ENCODE measurements at places on chromosomes 7 and 10.
A peak's percentile ranks its signal among the peaks of the same experiment; 100 is the strongest.

DNA sequence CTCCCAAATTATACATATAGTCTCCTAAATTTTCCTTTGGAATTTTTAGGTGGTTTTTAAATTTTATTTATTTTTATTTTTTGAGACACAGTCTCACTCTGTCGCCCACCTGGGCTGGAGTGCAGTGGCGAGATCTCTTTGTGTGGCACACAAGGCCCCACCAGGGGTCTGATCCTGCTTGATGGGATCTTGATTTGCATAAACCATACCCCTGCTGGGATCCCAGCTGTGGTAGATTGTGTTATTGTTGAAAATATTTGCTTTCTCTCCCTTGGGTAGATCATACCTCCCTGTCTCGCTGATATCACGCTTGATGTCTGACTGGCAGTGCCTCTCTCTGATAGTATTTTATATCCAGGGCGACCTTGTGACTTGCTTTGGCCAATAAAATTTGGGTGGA, 5.6 kb upstream of the MUC3A start:
- DNase-seq = no peak

DNA sequence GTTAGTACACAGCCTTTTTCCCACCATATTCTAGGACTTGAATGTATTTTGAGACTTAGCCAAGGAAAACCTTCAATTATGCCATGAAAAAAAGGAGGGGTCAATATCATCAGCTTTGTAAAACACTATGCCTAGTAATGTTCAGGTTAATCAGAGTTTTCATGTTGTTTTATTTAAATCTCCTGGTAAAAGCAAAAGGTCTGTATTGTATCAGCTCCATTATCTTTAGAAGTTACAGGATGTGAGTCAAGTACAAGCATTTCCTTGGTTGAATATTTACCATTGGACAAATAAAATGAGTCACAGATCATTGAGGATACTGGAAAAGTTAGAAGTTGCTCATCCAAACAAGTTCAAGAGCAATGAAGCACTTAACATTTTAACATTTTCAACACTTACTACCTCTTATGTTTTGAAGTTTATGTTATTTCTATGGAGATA, 89.9 kb upstream of the CAPZA2 start:
- DNase-seq = peak; percentile 84

DNA sequence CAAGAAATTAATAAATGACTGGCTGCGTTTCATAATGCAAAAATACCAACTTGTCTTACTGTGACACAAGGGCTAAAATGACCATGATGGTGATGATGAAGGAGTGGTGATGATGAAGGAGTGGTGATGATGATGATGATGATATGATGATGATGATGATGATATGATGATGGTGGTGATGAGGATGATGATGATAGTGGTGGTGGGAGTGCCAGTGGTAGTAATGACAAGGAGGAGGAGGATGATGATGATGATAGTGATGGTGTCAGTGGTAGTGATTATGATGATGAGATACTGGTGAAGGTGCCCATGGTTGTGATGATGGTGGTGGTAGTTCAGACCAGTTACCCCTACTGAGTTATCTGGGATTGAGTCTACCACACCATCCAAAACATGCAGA, 265.9 kb downstream of the FGFR2 start:
- DNase-seq = no peak

DNA sequence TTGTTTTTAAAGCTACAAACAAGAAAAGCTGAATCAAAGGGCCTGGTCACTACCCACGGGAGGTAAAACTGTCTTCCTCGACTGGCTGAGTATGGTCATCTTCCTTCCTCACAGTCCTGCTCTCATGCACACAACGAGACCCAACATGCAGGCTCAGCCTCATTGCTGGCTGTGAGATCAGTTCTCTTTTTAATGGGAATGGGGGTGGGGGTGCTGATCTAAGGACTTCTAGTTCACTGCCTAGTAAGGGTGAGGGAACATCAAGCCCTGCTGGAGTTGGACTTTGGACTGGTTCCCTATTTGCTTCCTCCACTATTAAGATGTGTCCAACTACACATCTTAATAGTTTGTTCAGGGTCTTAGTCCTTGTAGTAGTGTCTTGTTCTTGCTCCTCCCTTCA, 48.2 kb downstream of the ABCB4 start:
- no peak for DNase-seq

GRCh38 chr7:12735923-12736322, 48.5 kb downstream of the ARL4A start:
- no peak for DNase-seq

- DNase-seq = no peak
Measured at GRCh38 chr10:78217336-78217735, 183.7 kb downstream of the RPS24 start.

DNA sequence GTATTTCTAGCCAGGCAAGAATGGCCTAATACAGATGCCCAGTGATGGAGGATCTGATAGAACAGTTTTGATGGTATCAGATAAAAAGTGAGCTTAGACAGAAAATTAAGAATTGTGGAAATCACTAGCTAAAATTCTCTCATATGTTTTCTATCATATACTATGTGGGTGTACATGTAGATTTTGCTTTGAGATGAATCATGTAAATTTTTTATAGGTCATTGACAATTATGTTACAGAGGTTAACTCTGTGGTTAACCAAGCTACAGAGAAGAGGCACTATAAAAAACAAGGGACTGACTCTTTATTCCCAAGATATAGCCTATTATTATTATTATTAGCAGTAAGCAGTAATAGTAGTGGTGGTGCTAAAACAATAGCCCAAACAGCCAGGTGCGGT, 156.5 kb downstream of the ITGA8 start:
- no peak for DNase-seq

DNA sequence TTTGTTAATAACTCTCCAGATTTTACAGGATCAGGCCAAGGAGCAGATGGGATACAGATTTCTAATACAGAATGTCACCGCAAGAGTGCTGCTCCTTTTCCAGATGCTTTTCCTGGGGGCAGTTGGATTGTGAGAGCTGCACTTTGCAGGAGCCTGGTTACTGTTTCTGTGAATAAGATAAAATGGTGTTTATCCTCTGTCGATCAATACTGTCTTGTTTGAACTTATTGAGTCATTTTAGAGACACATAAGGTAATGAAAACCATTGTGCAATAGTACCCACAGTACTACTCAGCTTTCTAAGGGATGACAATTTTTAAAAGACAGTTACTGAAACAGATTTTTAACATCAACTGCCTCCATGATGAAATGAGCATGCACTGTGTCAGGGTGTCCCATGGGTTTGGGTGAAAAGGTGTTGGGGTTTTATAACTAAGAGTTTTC, 2.9 kb downstream of the A1CF start:
- no peak for DNase-seq
